ENCODE measurements at places on chromosomes 7 and 10.

GRCh38 chr10:96478355-96478754 is 35.4 kb downstream of the TLL2 start:
- no peak for DNase-seq

GRCh38 chr10:79399223-79399831 is 46.1 kb downstream of the ZCCHC24 start:
- DNase-seq: peak; percentile 95

DNA sequence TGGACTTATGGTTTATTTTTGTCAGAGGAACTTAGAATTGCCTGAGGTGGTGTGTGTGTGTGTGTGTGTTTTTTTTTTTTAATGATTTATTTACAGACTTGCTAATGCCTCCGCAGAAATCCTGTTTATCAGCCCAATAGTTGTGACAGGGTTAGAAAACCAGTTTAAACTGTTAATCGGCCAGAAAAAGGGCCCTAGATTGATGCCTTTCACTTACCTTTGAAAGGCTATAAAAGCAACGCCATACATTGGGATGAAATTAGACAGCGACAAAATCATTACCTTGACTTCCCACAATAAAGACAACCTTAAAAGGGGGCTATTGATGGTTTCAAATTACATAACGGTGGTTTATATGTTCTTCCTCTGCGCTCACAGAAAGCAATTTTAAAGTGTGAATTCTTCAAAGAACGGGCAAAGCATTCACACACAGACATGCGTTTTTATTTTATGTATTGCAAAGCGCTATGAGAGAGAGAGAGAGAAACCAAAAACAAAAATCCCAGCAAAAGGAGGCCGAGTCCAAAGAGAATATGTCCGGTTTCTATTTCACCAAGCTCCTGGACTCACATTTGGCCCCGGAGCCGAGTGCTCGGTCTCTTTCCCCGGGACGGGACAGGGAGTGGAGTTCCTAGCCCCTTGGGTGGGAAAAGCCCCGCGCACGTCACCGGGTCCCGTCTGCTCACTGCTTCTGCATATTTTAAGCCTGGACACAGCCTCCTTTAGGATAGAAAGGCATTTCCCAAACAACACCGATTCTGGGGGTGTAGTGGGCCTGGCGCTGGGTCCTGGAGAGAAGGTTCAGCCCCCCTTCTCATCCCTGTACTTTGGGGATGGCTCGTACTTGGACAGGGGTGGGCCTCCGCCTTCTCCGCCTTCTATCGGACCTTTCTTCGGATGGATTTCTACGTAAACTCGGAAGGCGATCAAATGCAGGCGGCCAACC is 26.8 kb upstream of the VAX1 start:
- DNase-seq: no peak

GRCh38 chr7:119594956-119595355 is 678.0 kb upstream of the KCND2 start:
- no peak for DNase-seq

- DNase-seq: no peak
Observed at GRCh38 chr7:69823151-69823744, 225.0 kb downstream of the AUTS2 start.

- DNase-seq: no peak
Observed at GRCh38 chr10:93495654-93496321, 624 bp upstream of the CEP55 start.

GRCh38 chr10:130263289-130263688 is 127.1 kb downstream of the GLRX3 start:
- DNase-seq: no peak

- DNase-seq: no peak
Observed at GRCh38 chr7:146960773-146961391, 844.3 kb downstream of the CNTNAP2 start.

DNA sequence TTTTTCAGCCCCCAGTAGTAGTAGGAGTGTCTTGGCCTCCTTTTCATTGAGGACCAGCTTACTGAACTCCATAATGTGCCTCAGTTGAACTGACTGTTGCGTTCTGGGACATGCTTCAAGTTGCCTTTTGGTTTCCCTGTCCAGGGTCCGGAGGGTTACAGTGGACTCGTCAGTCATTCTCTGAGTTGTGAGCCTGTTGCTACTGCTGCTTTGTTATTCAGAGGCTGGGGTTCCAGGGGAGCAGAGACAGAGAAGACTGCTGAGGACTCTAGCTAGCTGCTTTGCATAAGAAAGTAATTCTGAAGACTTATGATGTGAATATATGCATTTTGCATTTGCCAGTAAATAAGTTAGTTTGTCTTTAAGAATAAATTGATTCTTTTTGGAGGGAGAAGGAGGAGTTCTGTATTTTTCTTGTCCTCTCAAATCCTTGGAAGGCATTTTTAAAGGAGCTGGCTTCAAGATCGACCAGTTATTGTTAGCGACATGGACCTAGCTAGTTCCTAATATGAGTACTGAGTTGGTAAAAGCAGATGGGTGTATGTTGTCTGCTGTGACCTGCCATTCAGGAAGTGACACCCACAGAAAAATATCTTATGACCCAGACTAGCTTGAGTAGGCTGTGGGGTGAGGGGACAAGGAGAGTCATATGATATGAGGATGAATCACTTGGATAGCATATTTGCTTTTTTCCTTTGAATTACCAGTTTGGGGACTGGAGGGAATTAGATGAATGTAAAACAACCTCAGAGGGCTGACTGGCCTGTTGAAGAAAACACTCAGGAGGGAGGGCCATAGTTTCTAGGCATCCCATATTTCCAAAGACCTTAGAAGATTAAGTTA is 8.3 kb downstream of the PI4K2A start:
- peak; percentile 93 for DNase-seq

DNA sequence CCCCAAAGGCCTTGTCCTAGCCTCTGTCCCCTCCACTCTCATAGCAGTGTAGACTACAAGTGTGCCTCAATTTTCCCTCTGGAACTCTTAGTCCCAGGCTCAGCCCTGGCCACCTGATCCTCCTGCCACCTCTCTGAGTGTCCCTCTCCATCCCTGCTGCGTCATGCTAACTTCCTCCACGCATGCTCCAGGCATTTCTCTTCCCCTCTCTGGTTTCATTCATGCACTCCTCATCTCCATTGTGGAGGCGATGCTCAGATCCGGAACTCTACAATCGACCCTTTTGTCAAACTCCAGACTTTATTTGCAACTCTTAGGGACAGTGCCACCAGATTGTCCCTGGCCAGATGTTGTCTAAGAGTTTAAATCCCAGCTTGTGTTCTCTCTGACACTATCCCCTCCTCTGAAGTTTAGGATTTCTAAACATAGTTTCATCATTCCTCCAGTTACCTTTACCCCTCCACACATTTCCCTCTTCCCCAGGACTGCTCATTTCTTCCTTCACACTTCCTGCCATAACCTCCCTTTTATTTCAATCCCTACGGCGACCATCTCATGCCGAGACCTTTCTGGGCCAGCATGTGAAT is 492.6 kb downstream of the PLXNA4 start:
- DNase-seq: no peak

GRCh38 chr7:157558875-157559595 is 222.2 kb downstream of the DNAJB6 start:
- no peak for DNase-seq

DNA sequence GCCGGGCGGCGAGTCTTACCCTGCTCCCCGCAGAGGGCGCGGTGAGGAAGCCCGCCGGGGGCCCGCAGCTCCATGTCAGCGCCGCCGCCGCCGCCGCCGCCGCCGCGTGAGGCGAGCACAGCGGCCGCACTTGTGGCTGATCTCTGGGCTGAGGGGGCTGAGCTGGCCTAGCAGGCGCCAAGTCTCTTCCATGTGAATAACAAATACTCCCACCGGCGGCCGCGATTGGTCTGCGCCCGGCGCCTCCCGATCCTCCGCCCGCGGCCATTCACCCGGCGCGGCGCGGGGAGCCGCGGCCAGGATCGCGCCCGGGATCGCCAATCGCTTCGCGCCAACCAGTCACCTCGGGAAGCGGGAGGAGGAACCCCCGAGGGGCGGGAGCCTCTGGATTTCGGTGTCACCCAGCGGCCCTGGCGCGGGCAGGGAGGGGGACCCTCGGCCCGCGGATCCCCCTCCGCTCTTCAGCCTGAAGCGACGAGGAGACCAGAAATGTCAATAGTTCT is at the start of gene GRM8:
Gene GRM8, minus strand, starts transcription at position 164 of the 503 bp plus-strand sequence.
- no peak for DNase-seq

DNA sequence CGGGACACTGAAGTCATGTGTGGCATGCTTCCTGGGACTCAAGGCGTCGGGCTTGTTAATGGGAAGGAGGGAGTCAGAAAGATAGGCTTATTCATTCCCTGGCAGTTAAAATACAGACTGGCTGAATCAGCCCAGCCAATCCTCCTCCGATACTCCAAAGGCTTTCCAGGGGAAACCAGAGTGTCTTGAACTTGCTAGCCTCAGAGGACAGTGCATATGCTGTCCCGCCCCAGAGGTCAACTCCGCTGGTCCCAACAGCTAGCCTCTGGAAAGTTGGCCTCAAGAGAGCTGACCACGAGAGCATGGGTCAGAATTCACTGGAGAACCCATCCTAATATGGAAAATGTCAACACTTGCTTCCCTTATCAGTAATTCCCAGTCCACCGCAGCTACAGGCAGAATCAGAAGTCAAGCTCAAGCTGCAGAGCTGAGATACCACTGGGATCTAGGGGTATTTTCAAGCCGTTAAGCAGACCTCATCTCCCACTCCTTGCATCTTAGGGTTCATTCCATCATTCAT is 43.0 kb downstream of the ELMO1 start:
- DNase-seq: no peak

- no peak for DNase-seq
Observed at GRCh38 chr10:28983799-28984198, 305.1 kb upstream of the LYZL1 start.

DNA sequence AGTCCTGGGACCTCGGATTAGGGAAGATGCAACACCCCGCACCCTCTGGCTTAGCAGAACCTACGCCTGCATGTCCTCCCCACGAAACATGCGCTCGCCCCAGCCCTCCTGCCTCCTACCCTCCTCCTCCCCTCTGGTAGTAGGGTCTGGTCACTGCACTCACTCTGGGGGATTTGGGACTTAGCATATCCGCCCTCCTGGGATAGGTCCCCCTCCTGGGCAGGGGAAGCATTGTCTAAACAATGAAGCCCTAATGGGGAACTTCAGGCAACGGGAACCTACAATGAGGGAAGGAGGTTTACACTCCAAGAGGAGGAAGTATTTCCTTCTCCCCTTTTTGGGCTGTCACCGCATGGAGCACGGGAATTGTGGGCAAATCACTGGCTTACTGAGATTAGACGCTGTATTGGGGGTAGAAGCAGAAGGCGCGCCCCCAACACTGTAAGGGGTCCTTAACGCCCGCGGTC is 892 bp downstream of the CRHR2 start:
- no peak for DNase-seq

DNA sequence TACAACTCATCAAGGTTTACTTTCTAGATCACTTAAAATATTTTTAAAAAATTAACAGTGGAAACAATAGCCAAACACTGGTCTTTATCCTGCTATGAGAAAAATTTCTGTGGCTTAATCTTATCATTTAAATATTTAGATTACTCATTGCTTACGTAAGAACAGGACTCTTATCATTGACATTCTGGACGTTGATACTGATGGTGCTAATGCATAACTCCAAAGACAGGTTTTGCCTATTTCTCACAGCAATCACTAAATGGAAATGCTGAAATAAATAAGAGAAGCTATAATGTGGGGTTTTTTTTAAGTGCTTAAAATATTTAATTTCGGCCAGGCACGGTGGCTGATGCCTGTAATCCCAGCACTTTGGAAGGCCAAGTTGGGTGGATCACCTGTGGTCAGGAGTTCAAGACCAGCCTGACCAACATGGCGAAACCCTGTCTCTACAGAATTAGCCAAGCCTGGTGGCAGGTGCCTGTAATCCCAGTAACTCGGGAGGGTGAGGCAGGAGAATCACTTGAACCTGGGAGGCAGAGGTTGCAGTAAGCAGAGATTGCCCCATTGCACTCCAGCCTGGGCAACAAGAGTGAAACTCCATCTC is 195.0 kb downstream of the HGF start:
- DNase-seq: no peak

- DNase-seq: no peak
Observed at GRCh38 chr7:27825891-27826290, 85.9 kb downstream of the TAX1BP1 start.

DNA sequence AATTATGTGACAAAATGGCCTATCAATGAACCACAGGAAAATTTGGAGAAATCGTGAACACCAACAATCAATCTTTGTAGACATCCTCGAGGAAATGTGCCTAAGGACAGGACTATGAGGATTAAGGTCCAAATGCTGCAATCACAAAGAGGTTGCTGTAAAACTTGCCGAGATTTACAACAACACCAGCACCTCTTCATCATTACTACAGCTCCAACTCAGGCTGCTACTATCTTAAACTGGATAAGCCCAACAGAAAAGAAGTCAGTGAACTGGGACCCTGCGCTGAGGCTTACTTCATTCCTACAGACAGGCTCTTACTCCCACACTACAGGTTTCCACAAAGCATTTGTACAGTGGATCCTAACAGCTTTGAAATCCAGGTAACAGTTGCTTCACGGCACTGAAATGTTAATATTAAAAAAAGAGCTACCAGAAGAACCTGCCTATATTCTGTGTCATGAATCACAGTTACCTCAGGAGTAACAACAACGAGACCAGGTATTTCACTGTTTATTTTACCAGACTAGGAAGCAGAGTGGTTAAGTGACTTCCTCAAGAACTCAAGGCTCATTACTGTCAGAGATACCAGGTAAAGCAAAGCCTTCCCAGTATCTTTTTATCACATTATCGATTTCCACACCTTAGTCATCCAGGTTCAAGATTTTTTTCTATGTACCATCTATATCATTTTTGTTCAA is 23.9 kb downstream of the CACUL1 start:
- no peak for DNase-seq

DNA sequence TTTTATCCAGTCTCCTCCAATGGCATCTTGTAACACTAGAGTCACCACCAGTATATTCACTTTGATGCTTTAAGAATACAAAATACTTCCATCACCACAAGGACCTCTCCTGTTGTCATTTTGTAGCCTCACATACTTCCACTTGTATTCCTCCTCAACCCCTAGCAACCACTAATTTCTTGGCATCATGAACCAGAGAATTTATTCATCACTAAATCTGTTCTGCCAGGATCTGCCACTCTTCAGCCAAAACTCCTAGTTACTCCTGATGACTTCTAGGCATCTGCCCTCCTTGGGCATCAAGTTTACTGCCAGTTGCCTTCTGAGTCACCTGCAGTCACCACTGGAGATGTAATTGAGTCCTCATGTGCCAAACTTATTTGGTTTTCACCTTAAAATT is 906.8 kb downstream of the CNTNAP2 start:
- no peak for DNase-seq

GRCh38 chr7:144529269-144529926 is 125.9 kb upstream of the NOBOX start:
- DNase-seq: no peak

DNA sequence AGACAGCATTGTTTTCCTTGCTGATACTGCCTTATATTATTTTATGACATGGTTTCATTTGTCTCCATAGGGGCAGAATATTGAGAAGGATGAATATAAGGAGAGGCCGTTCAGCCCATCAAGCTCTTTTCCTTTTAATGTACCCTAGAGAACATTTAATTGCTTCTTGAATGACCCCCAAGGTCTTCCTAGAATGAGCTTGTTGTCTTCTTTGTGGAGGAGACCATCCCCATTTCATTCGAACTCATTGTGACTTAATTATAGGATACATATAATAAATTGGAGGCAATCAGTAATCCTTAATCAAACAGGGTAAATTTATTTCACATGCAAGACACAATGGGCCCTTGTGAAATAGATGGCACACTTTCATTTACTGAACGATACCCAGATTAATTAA is 231.3 kb downstream of the MDFIC start:
- no peak for DNase-seq
